ENCODE measurements at places on chromosomes 16 and 17. TPM values are rescaled to one million over a fixed set of nuclear protein-coding genes. Genes with fewer than 3 reads are reported as not detected.

- DNase-seq, result no peak
Measured at GRCh38 chr17:58170622-58171021, 3.8 kb downstream of the OR4D2 start.

- no peak for DNase-seq
Measured at GRCh38 chr17:8887834-8888703, 20.6 kb upstream of the PIK3R6 start.

DNA sequence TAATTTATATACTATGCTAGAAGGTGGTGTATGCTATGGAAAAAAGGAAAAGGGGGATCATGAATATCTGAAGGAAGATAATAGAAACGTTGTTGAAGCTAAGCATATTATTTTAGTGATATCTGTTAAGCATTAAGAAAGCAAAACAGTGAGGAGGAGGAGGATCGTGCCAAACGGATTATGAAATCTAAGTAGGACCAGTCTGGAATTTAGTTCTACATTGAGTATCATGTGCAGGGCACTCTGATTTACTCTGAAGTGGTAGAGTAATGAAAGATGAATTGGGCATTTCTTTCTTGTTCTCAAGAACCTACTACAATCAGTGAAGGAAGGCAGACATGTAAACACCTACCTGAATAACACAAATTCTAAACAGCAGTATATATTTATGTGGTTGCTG, 195.3 kb downstream of the CYB561 start:
- DNase-seq, result no peak

GRCh38 chr17:40695874-40696472, 7.6 kb downstream of the KRT24 start:
- no peak for DNase-seq

DNA sequence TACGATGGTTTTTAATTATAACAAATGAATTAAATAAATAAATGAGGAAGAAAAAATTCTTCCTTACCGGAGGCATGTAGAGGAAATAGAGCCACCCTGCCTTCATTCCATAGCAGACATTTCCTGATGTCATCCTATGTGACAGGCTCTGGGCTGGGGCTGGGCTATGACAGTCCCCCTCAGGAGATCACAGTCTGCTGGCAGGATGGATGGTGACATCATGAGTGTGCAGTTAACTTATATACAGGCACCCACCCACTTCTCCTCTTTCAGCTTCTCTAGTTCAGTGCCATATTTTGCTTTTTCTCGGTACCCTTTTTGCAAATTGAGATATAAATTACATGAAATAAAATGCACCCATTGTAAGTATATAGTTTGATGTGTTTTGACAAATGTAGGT, 6.4 kb upstream of the CMTM3 start:
- DNase-seq, result no peak

DNA sequence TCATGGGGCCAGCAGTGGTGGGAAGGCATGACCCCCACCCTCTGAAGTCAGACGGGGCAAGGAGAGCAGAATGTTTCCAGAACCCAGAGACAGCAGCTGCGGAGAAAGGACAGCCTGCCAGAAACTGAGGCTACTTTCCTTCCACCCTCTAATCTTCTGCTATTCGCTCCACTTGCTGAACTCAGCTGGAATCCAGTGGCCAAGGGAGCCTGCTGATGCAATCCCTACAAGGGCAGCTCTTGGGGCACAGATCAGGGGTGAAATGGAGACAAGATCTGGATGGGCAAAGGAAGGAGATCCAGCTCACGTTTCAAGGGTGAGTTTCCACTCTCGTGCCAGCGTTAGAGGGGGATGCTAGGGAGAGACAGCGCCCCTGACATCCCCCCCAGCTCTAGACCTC, 479.1 kb downstream of the SLC39A11 start:
- DNase-seq, result no peak

DNA sequence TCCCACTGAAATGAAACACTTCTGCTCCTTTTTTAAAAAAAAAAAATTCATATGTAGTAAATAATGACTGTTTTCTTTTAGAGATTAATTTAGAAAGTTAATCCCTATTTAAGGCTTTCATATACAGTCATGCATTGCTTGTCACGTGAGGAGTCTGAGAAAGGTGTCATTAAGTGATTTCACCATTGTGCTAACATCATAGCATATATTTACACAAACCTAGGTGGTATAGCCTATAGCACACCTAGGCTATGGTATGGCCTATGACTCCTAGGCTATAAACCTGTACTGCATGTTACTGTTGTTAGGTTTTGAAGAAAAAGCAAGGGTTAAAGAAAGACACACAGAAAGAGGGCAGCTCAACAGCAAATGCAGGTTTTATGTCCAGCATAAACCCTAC, 13.7 kb downstream of the PPY start:
- DNase-seq, result no peak

GRCh38 chr17:77882481-77883212, 75.9 kb upstream of the TNRC6C start:
- no peak for DNase-seq

DNA sequence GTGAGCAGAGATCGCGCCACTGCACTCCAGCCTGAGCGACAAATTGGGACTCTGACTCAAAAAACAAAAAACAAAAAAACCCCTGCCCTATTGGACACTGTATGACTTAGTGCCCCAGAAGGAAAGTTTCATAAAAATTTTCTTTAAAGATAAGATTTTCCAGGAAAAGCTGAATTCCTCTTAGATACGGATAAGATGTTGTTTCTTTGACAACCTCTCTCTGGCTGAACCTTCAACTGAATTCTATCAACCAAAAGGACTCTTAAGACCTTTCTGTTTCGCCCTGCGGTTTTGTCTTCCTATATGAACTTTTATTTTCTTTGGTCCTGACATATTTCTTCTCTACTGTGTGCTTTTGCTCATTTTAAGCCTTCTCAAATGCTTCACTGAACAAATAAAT, 35.8 kb downstream of the CPPED1 start:
- no peak for DNase-seq

- no peak for DNase-seq
Measured at GRCh38 chr16:62814891-62815290, 778.7 kb upstream of the CDH8 start.

- no peak for DNase-seq
Measured at GRCh38 chr16:72833969-72834368, 214.0 kb downstream of the ZFHX3 start.

DNA sequence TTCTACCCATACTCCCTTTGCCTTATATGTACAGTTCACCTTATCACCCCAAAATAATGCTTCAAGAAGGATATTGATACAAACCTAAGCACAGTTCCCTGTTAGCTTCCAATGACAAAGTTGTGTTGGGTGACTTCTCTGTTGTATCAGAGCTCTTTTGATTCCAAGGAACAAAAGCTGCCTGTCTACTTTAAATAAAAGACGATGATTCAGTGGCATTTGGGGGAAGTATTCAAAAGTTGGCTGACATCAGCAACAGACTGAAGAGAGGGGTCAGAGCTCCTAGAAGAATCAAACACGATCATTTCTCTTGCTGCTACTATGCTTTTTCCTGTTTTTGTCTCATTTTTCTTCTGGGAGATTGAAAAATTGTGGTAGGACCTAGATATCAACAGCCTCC, 69.4 kb upstream of the CA10 start:
- DNase-seq, result no peak

- DNase-seq, result no peak
Measured at GRCh38 chr17:48483004-48483403, 47.8 kb downstream of the HOXB1 start.

- DNase-seq, result no peak
Measured at GRCh38 chr17:80731323-80731722, 186.7 kb downstream of the RPTOR start.

DNA sequence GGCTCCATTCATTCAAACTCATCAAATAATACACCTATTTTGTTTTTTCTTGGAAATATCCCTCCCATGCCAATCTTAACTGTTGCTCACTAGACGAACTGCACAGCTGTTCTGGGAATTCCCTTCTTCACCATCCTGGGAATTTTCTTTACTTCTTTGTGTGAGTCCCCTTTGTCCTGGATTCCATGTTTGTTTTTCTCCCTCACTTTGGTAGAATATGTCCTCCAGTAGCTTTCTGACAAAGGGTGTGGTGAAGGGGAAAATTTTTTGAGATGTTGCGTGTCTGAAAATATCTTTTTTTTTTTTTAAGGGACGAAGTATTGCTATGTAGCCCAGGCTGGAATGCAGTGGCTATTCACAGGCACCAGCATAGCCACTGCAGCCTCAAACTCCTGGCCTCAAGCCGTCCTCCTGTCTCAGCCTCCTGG, 17.2 kb upstream of the UTP6 start:
- DNase-seq, result no peak

- no peak for DNase-seq
Measured at GRCh38 chr17:29278692-29279091, 15.3 kb downstream of the NUFIP2 start.

- DNase-seq, result no peak
Measured at GRCh38 chr17:6626616-6627015, 13.9 kb downstream of the KIAA0753 start.

DNA sequence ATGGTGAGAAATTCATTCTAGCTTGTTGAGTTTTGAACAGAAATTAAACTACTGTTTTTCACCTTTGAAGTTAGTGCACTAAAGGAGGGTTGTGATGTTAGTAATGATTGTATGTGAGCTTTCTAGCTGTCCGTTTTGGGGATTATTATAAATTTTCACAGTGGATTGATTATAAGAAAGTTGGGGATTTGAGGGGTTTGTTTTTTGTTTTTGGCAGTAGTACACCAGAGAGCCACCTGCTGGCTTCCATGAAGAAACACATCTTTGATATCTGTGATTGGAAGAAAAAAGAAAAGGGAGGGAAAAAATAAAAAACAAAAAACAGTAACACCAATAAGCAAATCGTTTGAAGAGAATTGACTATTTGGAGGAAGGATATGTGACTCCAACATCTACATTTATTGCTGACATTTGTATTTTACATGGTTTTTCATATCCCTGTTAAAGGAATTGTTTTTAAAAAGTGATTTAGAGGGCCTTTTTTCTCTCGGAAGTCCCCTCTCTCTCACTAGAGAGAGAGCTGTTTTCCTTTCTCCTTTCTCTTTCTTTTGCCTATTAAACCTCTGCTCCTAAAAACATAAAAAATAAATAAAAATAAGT, 1469.5 kb upstream of the GOT2 start:
- no peak for DNase-seq

GRCh38 chr17:55649957-55650597, 72.6 kb downstream of the TMEM100 start:
- no peak for DNase-seq

Gene ACSM3
- total RNA-seq, result 0.57 TPM

Gene DLX3
- 1.4 TPM for total RNA-seq

Gene TMEM238L
- total RNA-seq, result 4.8 TPM

Gene STX1B
- total RNA-seq, result 0.30 TPM

Gene KRTAP16-1
- total RNA-seq, result not detected

Gene ITGAD
- not detected for total RNA-seq

Gene HOXB2
- 11.2 TPM for total RNA-seq

Gene CDRT15L2
- not detected for total RNA-seq

Gene BICDL2
- 54.9 TPM for total RNA-seq

Gene ACE
- total RNA-seq, result 3.6 TPM

Gene MYH11
- total RNA-seq, result 306 TPM

Gene MPV17L
- total RNA-seq, result 0.72 TPM

Gene CORO6
- 8.9 TPM for total RNA-seq

Gene FBXO39
- total RNA-seq, result 1.3 TPM

Gene LRRC75A
- total RNA-seq, result not detected

Gene IGSF6
- 3.6 TPM for total RNA-seq
